LHCN-M2 (cell line): ENCODE measurements at places on chromosomes 12 and 14. TPM values are rescaled to one million over a fixed set of nuclear protein-coding genes. Genes with fewer than 3 reads are reported as not detected.

KIF21A gene
- 2.7 and 2.8 TPM in 2 replicates for total RNA-seq

FSCB gene
- total RNA-seq = not detected in 2 replicates

ANKS1B gene
- total RNA-seq = 0.06 and 0.11 TPM in 2 replicates

RECQL gene
- total RNA-seq = 127 and 128 TPM in 2 replicates

FLRT2 gene
- 7.5 and 17.6 TPM in 2 replicates for total RNA-seq

HCAR1 gene
- total RNA-seq = not detected in 2 replicates

KRT86 gene
- total RNA-seq = 0.06 TPM in 1 of 2 replicates, not detected in the other

DNA sequence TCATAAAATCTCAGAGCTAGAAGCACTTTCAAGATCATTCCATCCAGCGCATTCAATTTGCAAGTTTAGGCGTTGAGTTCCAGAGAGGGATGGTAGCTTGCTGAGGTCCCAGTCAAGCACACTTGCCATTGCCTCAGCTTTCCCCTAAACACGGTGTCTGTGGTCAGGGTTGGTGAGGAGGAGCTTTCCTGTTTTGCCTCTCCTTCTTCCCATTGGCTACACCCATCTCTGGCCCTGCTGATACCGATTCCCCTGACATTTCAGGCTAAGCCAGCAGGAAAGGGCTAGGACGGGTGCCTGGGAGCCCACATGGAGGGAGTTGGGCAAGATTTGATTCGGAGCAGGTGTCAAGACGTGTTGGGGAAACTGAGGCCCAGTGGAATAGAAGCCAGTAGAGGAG lies 9.1 kb downstream of the NFATC4 start:
- DNase-seq = no peak

DNA sequence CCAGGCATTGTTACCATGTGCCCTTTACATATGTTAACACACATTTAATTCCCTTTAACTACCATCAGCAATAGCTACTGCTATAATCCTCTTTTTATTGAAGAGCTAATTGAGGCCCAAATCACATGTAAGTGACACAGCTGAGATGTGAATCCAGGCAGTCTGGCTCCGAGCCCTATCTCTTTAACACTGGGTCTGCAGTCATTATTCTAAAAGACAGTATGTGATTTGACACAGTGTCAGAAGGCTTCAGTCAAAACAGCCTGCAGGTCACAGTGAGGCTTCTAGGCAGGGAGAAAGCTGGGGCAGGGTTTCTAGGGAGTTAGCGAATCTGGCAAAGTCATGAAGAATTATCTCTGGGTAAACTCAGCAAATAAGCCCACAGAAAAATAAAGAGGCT lies 148.2 kb downstream of the KIF21A start:
- no peak for DNase-seq

DNA sequence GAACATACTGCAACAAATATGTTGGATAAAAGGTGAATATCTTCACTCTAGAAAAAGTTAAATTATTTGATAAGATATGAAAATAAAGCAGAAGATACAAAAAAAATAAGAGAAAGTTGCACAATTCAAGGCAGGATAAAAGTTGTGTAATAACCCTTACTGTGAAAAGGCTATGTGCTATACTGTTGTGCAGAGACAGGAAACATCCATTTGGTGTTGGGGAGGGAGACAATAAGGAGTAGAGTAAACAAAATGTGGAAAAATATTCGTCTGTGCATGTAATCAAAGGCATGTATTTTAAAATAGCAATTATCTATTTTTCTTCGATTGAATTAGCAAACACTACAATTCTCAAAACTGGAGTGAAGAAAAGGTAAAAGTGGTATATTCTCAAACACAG lies 34.8 kb downstream of the PTHLH start:
- no peak for DNase-seq

DNA sequence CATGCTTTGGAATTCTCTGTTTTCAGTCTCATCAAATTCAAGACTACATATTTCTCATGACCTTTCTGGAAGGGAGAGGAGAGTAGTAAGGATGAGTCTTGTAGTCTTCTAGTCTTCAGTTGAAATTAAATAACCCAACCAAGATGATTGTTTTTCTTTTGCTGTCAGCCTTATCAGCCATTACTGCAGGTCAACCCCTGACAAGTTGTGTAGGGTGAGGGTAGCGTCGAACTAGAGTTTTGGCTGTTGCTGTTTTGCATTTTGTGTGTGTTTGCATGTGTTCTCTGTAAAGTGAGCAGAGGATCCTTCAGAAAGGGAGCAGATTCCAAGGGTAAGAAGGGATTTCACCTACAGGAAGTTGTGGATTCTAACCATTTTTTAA lies 28.4 kb downstream of the DIP2B start:
- DNase-seq = no peak

DNA sequence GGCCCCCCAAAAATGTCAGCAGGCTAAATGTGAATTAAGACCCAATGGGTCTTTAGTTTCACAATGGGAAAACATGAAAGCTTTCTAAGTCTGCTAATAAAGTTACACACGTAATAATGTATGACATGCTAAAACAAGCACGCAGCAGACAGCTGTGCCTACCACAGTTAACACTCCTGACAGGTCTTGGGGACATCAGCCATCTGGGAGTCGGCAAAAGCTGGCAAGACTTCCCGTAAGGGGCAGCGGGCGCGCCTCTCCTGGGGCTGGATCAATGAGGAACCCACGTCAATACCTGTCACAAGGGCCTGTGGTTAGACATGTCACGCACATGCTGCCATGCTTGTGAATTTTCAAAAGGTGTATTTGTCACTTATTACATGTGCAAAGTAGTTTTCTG lies 45.0 kb downstream of the ACTN1 start:
- DNase-seq = no peak

DNA sequence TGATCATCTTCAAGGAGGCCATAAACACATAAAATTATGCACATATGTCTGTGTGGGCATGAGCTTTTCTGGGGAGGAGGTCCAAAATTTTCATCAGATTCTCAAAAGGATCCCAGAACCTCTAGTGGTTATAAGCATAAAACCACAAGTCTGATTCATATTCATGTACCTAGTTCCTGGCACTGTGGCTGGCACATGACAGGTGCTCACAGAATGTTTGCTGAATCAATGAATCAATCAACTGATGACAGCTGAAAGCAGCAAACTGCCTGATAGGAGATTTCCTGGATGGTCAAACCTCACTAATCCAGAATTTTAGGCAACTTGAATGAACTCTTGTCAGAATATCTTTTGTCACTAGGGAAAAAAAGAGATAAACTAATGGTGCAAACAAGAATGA lies 13.5 kb upstream of the CMKLR1 start:
- peak; percentile 85 for DNase-seq

DNA sequence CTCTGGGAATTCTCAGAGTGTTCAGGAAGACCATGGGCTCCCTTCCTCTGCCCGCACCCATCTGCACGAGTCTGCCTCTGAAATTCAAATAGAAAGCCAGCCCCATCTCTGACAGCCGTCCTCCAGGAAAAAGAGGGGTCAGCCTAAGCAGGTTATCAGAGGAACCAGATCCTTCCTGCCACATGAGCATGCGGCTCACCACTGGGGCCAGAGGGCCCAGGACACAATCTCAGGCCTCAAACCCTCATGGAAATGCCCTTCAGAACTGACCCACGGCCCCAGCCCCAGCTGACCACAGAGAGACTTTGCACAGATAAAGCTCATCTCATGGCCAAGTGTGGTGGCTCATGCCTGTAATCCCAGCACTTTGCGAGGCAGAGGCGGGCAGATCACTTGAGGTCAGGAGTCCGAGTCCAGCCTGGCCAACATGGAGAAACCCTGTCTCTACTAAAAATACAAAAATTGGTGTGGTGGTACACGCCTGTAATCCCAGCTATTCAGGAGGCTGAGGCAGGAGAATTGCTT lies 23.2 kb downstream of the PXN start:
- no peak for DNase-seq

DNA sequence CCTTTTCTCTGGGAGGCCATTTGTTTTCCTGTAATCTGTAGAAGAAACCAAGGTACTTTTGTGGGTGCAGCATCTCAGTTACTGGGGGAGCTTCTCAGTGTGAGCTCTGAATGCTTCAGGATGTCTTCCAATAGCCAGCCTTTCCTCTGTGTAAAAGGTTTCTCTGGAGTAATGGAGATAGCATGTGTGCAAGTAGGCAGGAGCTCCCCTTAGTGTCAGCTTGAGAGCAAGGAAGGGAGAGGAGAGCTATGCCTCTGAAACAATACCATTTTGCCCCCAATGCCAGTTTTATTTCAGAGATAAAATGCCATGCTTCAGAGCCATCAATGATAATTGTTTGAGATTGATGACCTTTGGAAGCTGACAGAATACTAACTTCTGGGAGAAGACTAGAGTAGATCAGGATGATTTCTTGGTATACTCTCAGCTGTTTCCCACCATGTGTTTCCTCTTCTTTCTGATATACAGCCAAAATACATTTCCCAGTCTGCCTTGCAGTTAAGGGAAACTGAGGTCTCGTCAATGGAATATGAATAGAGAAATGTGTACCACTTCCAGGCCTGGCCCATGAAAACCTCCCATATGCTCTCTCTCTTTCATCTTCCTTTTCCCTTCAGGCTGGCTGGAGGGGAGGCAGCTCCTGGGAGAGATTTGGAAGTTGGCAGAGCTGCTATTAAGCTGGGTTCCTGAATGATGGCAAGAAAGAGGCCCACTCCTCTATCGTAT lies 125.7 kb downstream of the CRADD start:
- DNase-seq = peak; percentile 75

DNA sequence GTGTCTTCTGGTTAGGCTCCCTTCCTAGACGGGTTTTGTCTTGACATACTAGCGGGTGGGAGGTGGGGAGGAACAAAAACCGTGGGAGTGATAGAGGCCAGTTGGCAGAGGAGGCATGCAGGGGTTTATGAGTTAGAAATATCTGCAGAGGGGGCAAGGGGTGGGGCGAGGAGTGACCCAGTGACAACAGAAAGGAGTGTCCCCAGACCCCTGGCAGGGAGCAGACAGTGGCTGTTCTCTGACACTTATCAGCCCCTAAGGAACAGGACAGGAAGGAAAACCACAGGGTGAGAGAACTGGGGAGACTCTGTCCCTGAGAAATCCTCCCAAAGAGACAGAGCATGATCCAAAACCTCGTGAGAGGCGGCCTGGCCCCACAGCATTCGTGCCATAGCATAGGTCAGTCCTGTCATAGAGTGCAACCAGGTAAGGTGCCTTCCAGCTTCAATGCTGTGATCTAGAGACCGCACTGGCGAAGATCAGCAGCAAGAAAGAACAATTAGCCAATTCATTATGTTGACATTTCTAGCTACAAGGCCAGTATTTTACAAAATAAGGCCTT lies 141.4 kb downstream of the CRADD start:
- no peak for DNase-seq

- DNase-seq = no peak
Observed at GRCh38 chr14:59566725-59567124, 9.9 kb downstream of the CCDC175 start.

DNA sequence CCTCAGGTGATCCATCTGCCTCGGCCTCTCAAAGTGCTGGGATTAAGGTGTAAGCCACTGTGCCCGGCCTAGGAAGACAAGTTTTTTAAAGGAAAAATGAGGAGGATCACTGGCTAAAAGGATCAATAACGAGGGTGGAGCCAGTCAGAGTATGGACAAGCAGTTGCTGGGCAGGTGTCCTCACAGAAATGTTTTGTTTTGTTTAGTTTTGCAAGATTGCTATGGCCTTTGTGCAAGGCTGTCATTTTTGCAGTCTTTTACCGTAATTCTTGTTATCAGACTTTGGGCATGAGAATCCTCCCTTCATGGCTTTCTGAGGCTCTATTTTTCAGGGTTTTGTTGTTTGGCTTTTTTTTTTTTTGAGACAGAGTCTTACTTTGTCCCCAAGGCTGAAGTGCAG lies 11.9 kb upstream of the METAP2 start:
- DNase-seq = no peak
